ENCODE measurements at places on chromosomes 11 and 22.

GRCh38 chr11:120123946-120124345 is 14.0 kb downstream of the TRIM29 start:
- DNase-seq = no peak

DNA sequence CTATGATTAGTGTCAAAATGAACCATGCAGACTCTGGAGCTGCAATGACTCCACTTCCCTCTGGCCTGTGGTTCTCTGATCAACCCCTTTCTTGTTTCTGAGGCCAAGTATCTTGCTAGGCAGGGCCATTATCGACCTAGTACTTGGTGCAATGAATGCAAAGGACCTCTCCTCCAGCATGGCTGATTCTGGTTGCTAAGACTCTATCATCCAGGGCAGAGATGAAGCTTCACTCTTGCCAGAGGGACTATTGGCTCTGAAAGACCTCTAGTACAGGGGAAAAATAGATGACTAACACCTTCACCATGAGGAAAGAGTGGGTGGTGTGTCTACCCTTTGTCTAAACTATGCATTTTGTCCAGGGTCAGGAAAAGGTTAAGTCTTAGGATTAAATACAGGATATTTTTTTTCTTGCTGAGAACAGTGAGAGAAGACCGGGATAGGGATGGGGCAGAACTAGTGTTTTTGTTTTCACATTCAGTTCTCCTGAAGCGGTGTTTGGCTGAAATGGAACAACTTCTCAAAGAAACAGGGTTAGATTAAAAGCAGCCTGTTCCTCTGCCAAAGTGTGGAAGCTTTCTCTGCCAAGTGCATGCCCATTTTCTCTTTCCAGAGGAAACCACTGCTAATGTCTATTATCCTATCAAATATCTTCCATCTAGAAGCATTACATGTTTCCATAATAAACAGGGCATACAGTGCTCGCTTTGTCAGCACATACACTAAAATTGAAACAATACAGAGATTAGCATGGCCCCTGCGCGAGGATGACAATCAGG is 5.0 kb upstream of the MTFP1 start:
- no peak for DNase-seq

- no peak for DNase-seq
Measured at GRCh38 chr22:38416621-38417251, 38.3 kb downstream of the KCNJ4 start.

DNA sequence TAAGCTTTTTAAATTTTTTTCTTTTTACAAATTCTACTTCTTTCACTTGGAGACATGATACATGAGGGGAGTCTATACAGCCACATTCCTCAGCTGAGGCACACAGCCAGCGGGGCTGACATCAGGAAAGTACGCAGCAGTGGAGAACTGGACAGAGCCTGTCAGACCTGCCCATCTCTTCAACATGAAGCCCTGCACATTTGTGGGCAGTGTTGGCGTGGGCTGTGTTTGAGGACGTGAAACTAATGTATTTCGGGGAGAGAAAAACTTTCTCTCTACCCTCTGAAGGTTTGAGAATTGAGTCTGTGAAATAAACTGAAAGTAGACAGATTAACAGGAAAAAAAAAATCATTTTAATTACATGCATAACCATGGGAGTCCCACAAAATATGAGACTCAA is 84.8 kb upstream of the HTATIP2 start:
- no peak for DNase-seq

- no peak for DNase-seq
Measured at GRCh38 chr11:133011604-133012003, 520.7 kb downstream of the OPCML start.

GRCh38 chr11:43866969-43867368 is 13.7 kb upstream of the ALKBH3 start:
- no peak for DNase-seq

GRCh38 chr22:39731481-39731880 is 160.9 kb downstream of the CACNA1I start:
- DNase-seq = no peak

- DNase-seq = no peak
Measured at GRCh38 chr11:67371189-67371910, 2.0 kb downstream of the CLCF1 start.

DNA sequence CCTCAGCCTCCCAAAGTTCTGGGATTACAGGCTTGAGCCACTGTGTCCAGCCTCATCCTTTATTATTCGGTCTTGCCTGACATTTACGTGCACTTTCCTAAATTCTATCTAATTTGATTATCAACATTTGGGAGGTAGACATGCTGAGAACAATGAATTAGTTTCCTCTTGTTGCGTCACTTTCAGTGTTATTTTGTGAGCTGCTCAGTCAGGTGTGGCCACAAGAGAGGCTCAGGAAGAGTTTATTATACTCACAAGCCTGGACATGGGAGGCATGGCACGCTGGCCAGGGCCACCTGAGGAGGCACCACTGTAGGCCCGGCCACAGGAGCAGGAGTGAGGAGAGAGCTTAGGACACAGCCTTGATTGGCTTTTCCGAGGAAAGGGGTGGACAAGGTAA is 59.7 kb upstream of the RBFOX2 start:
- DNase-seq = no peak
